ENCODE measurements at places on chromosomes 2 and 18.

- no peak for DNase-seq
These were observed 37.4 kb downstream of the DNMT3A start for GRCh38 chr2:25304321-25304720.

GRCh38 chr2:128608921-128609880 lies 290.5 kb upstream of the HS6ST1 start:
- no peak for DNase-seq

GRCh38 chr2:128520340-128520739 lies 201.7 kb upstream of the HS6ST1 start:
- no peak for DNase-seq

DNA sequence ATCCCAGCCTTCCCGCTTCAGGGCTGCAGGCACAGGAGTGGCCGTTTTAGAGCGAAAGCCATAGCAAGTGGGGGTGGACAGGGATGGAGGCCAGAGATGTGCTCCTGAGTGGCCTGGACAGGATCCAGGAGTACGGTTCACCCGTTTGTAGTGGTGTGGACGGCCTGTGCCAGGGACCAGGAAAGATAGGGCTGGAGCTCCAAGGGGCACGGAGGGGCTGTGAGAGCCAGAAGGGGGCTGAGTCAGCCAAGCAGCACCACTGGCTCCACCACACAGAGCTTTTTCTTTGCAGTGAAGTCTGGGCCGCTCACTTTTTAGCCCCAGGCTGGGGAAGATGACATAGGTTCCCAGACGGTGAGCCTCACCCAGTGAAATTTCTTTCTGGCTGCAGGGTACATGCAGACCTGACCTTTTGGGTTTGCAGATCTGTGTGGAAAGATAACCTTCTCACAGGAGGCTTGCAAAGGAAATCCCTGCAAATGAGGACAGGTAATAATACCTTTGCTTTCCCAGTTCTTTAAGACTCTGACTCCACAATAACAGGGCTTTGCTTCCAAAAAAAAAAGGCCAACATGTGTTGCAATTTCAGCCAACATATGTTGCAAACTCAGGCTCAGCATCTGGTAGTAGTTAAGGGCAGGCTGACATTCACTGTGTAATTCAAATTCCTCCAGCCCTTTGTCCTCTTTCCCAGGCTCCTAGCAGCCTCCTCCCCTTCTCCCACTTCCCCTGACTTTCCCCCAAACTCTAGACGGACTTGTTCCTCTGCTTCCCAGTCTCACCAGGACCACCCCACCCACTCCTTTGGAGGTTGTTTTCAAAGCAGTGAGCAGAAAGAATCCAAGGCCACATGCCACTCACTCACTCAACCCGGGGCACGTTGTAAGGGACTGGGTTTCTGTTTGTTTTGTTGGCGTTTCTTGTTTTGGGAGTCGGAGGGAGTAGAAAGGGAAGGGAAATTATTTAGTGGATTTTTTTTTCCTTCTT lies 20.3 kb upstream of the LAPTM4A start:
- DNase-seq, result no peak

GRCh38 chr2:169225906-169226305 lies 136.4 kb downstream of the LRP2 start:
- DNase-seq, result no peak

- no peak for DNase-seq
These were observed 123.7 kb upstream of the NABP1 start for GRCh38 chr2:191554240-191554639.

DNA sequence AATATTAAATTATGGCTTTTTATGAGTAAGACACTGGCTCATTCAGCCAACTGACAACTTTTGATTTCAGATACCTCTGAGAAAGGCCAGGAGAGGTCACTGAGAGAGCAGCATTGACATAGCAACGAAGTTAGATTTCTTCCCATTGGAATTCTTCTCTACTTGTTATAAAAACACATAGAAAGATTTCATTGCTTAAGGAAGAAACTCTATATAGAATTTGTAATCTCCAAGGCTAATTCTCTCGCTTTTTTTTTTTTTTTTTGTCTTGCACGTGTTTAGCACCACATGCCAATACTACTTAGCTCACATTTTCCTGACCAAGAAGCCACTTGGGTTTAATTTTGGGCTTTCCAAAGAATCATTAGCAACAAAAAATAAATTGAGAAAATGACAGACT lies 233.7 kb downstream of the CALCRL start:
- DNase-seq, result no peak

- DNase-seq, result no peak
These were observed 105.2 kb upstream of the DLX2 start for GRCh38 chr2:172207911-172208310.

- DNase-seq, result no peak
These were observed 115.8 kb upstream of the ZFP36L2 start for GRCh38 chr2:43341959-43342757.
